Activated CD4-positive, alpha-beta T cell treated with anti-CD3 and anti-CD28 coated beads, Interleukin-2, Interleukin-4, amounts not matched to agents 100 ng/mL and 50 ng/mL, durations not matched to agents 16 hours and 8 hours (primary cell): ENCODE measurements at places on chromosomes 13 and 19.

DNA sequence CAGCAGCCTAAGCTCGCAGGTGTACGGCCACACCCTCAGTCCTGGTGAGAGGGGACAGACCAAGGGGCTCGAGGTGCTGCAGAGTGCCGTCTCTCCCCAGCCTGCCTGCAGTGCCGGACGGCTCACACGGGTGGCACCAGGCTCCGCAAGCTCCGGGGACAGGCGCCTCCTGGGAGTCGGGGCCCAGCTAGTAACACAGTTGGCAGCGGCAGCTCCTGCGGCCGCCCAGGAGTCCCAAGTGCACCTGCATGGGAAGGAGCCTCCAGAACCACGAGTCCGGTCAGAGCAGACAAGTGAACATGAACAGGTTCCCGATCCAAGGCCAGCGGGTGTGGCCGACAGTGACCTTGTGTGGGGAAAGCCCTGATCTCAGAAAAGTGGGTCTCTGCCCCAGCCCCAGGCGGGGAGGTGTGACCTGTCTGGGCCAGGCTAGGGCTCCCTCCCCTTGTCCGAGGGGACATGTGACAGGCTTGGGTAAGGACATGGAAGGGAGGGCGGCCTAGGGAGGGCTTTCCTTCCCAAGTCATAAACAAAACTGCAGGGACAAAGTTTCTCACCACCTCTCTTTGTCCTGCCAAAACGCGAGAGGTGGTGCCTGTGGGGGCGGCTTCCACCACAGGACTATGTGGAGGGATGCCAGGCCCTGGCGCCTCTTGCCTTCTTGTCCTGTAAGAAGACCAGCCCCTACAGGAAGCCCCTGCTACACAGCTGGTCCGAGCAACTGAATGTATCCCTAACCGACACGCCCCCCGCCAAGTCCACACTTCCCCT, 46.5 kb downstream of the MLLT1 start:
- DNase-seq: no peak

- no peak for DNase-seq
Measured at GRCh38 chr13:67806796-67807195, 576.7 kb upstream of the PCDH9 start.

DNA sequence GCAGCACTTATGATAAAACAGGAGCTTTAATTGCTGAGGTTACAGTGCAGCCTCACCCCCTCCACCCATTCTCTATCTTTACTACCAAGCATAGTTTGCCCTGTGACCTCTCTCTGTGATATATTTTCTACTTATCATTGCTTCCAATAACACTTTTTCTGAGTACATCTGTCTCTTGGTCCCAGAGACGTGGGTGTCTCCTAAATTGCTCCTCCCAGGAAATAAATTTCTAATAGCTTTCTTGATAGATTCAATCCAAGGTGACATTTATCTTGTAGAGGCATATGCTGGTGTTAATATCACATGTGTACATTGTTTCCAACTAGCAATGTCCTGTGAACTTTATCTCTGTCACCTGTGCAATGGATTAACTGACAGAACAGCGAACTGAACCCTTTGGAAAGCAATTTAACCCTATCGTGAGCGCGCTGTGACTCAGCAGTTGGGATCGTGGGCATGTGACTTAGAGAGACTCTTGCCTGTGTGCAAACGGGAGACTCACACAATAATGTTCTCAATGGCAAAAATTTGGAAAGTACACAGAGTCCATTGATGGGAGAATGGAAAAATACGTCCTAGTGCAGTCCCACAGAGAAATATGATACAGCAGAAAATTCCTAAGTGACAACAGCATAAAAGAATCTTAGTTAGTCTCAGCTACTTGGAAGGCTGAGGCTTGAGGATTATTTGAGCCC, 7.0 kb upstream of the MAP2K2 start:
- no peak for DNase-seq

DNA sequence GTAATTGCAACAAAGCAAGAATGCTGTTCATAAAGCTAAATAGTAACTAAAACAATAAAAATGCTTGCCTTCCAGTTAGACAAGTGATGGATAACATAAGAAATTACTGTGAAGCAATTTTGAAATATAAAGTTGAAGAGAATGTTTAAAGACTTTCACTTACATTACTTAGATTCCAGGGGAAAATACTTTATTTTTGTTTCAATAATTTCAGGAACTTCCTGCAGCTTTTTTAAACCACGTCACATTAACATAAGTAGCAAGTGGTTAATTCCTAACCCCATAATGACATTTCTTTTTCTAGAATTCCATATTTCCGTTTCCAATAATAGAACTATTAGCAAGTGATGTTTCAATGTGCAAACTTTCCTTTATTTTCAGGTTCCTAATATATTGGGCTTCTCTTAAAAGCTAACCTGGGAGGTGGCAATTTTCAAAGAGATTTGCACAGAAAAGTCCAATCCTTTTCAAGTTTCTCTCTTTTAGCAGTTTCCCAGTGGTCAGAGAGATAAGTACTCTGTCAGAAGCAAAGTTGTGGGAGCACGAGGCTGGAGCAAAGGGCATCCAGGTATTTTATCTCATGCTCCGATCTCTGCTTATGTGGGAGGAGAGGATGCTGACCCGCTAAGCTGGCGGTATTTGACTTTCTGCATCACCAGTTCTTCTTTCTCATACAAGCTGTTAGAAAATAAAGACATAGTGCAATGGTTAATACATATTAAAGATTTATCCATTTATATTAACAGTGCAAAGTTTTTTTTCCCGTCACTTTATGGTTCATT, 1025.3 kb downstream of the EFNB2 start:
- no peak for DNase-seq

DNA sequence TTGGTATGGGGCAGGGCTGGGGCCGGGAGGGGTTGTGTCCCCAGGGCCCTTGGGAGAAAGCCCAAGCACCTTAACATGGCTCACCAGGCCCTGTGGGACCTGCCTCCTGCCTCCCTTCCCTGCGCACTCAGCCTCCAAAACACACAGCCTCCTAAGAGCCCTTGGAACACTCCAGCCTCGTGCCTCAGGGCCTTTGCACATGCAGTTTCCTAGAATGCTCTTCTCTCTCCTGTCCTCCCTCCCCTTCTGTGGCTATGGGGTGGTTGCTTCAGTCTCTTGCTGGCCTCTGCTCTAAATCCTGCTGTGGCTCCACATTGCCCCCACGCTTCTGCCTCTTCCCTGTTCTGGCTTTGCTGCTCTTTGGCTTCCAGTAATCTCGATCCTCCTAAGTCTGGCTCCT, 23.7 kb downstream of the HIF3A start:
- DNase-seq: no peak

DNA sequence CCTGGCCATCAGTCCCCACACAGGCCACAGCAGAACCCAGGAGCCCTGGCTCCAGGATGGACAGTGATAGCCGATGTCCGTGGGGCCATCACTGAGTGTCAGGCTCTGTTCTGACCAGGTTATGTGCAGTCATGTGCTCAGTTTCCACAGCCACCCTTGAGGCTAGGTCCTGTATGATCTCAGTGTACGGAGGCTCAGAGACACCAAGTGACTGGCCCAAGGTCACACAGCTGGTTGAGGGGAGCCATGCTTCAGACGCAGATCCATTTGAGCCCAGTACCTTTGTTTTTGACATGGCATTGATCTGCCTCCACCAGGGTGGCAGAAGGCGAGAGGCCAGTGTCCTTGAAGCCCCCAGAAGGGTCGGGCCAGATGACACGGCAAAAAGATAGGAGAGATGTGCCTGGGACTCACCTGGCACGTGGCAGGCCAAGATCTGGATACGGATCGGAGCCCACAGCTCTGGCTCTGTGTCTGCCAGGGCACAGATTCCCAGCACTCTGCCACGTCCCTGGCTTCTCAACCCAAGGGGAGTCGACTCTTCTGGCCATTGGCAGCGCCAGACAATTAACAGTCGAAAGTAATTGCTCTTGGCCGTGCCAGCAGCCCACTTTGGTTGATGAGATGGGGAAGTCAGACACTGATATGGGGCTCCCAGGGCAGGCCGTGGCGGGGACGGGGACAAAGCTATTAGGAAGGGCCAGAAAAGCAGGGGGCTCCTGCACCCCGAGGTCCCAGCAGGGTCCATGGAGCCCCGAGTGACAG, 15.6 kb downstream of the EVI5L start:
- no peak for DNase-seq

GRCh38 chr19:4803736-4804695, 12.5 kb downstream of the FEM1A start:
- DNase-seq: peak; percentile 66

DNA sequence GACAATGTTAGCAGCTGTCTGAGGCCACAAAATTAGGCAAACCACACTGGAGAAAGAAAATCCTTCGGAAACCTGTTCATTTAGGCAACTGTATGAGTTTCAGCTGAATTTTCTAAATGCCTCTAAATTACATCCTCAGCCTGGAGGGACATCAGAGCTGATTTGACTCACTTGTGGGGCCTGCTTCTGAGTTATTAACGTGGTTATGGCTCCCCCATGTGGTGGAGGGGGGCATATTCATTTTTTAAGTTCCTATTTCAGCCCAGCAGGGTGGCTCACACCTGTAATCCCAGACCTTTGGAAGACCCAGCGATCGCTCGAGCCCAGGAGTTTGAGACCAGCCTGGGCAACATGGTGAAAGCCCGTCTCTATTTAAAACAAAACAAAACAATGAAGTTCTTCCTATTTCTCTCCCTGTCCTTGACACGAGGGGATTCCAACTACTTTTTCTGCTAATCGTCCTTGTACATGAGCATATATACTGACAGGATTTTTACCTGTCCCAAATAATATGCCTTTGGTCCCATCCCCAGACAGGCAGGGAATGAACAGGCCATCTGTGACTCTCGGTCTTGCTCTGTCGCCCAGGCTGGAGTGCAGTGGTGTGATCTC, 31.5 kb upstream of the HIF3A start:
- peak; percentile 81 for DNase-seq

GRCh38 chr13:58134525-58134924, 503.0 kb downstream of the PCDH17 start:
- DNase-seq: no peak

GRCh38 chr19:16104722-16105121, 7.0 kb upstream of the RAB8A start:
- no peak for DNase-seq
